ENCODE measurements at places on chromosomes 12 and 14. TPM values are rescaled to one million over a fixed set of nuclear protein-coding genes. Genes with fewer than 3 reads are reported as not detected.

The PLCZ1 gene
- not detected for total RNA-seq

The TAS2R9 gene
- not detected for total RNA-seq

The NOXRED1 gene
- total RNA-seq, result 0.47 TPM

The RND1 gene
- 10.4 TPM for total RNA-seq

The SMCO2 gene
- 0.37 TPM for total RNA-seq

The ANKS1B gene
- total RNA-seq, result 0.16 TPM

The C14orf93 gene
- 10.9 TPM for total RNA-seq

The TMEM52B gene
- not detected for total RNA-seq

The CLEC1B gene
- total RNA-seq, result not detected

The SPX gene
- total RNA-seq, result 0.39 TPM

The FGF23 gene
- not detected for total RNA-seq

The SLCO1B1 gene
- not detected for total RNA-seq

The YLPM1 gene
- 73.9 TPM for total RNA-seq

The CBX5 gene
- total RNA-seq, result 115 TPM

The RILPL1 gene
- 3.2 TPM for total RNA-seq

The DTX3 gene
- 33.5 TPM for total RNA-seq

The GALNT16 gene
- total RNA-seq, result 0.12 TPM

The SYNDIG1L gene
- total RNA-seq, result not detected

The PLEKHG7 gene
- total RNA-seq, result not detected

The CAPS2 gene
- 4.6 TPM for total RNA-seq

The RDH16 gene
- 0.29 TPM for total RNA-seq

The DPPA3 gene
- total RNA-seq, result not detected

The TRMT61A gene
- 9.2 TPM for total RNA-seq

The CLEC2B gene
- 42.0 TPM for total RNA-seq

The PMEL gene
- total RNA-seq, result 5.6 TPM

The MIP gene
- not detected for total RNA-seq

The AMN gene
- 0.49 TPM for total RNA-seq

The RTN1 gene
- total RNA-seq, result not detected

Measured in activated naive CD4-positive, alpha-beta T cell treated with anti-CD3 and anti-CD28 coated beads, Interleukin-2, amount 50 U/mL, for 72 hours (primary cell).